ENCODE measurements at places on chromosomes 6 and 20. TPM values are rescaled to one million over a fixed set of nuclear protein-coding genes. Genes with fewer than 3 reads are reported as not detected.

- peaks cover 18% of the 10 kb centered on the region for H3K4me1 ChIP-seq
- no peaks in the 10 kb centered on the region for H3K36me3 ChIP-seq
- no peaks in the 10 kb centered on the region for H3K27me3 ChIP-seq
Measured at GRCh38 chr6:41678511-41679084, 40.3 kb downstream of the MDFI start.

The PPIL1 gene
- total RNA-seq: 69.1 TPM

The DPPA5 gene
- total RNA-seq: not detected

The TMEM151B gene
- not detected for total RNA-seq

Measured in left ventricle myocardium inferior (tissue), 1 donor.